ENCODE measurements at places on chromosomes 7 and 10.

GRCh38 chr10:1661416-1661815, 75.9 kb downstream of the ADARB2 start:
- DNase-seq: no peak

DNA sequence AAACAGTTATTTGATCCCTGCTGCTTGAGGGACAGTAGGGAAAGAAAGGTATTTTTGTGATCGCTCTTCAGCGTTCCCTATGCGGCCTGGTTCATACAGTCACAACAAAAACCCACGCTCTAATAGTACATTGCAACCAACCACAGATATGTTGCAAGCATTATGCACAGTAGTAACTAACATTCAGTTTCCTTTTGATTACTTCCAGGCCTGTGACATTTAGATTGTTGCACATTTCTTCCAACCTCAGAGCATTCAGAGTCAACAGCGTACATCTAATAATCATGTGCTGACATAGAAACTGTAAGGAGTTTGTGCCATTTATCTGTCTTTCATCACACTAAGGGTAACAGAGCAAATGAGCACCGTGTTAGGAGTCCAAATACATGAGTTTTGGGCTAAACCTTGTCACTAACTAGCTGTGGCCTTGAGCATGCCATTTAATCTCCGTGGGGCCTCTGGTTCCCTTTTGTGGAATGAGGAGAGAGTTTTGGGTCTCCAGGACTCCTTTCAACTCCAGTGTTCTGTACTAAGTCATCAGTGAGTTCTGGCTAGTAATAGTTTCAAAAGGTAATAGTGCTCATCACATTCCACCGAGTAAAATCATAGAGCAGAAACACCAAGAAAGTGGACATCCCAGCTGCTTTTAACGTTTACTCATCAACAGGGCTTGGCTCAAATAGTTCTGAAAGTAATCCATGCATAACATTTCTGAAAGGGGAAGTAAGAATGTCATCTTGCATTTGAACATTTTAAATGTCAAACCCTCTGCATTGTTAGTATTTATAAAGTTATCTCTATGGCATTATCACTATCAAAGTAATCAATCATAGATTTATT, 99.0 kb upstream of the FZD1 start:
- no peak for DNase-seq

DNA sequence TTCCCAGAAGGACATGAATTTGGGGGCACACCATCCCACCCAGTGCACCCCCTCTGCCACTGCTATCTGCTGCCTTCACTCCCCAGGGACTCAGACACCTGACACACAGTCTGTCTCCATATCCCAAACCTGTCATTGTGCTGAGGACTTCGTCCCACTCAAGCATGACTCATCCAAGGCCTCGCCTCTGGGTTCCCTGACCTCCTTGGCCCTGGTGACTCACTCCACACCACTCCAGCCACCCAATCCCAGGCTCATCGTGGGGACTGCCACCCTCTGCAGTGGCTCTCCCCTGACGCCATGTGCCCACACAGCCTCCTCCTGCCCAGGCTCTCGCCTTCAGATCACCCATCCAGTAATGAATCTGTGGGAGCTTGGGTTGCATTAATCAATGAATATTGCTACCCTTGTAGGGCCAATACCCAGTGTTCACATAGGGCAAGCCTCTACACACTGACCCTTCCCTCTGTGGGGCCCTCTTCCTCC, 6.6 kb upstream of the INSIG1 start:
- DNase-seq: no peak

GRCh38 chr7:139521439-139521838, 2.0 kb upstream of the CLEC2L start:
- no peak for DNase-seq

GRCh38 chr7:114784746-114785145, 137.1 kb upstream of the MDFIC start:
- no peak for DNase-seq

DNA sequence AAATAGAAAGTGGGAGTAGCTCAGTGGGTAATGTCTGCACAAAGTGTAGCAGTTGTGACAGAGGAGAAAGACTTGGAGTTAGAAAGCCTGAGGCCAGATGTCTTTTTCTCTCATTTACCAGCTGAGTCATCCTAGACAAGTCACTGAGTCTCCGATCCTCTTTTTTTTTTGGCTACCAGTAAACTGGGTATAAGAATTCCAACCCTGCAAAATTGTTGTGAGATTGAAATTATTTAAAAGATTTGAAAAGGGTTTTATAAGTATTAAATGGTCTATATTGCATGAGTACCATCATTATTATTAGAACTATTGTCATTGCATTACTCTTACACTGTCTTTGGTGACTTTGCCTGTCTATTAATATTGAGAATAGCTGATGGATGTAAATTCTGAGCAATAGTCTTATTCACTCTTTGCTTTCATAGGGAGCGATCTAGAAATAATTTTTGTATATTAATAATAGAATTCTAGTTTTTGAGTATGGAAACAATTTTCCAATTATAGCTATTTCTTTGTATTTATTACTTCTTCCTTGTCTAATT, 74.0 kb downstream of the ARID5B start:
- no peak for DNase-seq

GRCh38 chr10:48235501-48235900, 39.0 kb downstream of the FRMPD2 start:
- no peak for DNase-seq

DNA sequence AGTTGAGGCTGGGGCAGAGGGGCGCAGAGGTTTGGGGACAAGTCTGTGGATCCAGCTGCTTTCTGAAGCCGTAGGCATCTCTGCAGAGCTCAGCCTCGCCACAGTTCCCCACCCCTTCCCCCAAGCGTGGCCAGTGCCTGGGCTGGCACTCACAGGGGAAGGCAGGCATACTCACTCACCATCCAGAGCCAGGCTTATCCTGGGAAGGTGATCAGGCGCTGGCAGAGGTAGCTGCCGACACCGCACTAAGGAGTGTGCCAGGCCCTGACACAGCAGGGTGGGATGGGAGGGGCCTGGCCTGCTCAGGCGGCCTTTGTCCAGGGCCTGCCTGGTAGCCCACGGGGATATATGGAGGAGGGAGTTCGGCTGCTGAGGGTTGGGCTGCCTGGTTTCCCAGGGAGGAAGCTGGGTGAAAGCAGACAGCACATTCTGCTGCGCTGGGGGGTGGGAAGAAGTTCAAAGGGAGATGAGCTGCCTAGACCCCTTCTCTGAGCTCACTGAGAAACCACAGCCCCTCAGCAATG, 15.9 kb downstream of the VSIR start:
- DNase-seq: no peak

DNA sequence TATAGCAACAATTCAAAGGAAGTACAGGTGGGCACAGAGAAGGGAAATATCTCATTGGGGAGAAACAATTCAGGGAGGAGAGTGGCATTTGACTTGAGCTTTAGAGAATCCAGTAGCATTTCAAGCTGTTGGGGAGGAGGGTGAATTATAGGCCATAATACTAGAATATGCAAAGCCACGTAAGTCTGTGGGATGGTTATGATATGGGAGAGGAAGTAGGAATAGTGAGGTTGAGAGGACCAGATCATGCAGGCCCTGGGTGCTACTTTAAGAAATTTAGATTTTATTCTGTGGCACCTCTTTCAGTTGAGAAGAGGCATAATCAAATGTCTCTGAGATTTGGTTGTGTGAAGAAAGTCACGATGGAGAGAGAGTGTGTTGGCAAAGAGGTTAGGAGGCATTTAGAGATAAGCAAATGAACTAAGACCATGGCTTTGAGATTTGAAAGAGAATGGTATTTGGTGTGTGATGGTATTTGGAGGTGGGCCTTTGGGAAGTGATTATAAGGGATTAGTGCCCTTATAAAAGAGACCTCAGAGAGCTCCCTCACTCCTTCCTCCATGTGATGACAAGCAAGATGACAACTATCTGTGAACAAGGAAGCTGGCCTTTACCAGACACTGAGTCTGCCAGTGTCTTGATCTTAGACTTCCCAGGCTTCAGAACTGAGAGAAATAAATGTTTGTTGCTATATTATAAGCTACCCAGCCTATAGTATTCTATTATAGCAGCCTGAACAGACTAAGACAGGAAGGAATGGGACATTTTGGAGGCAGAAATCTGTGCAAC, 15.1 kb downstream of the ADD3 start:
- DNase-seq: no peak

GRCh38 chr10:5862360-5862961, 27.2 kb downstream of the ANKRD16 start:
- DNase-seq: no peak

- DNase-seq: no peak
These were observed 181.4 kb downstream of the CXCL12 start for GRCh38 chr10:44203535-44203934.

GRCh38 chr10:128122931-128123330, 3.3 kb downstream of the MKI67 start:
- DNase-seq: no peak

- no peak for DNase-seq
These were observed 70.9 kb upstream of the LOXL4 start for GRCh38 chr10:98338896-98339295.

- DNase-seq: no peak
These were observed 182.1 kb downstream of the AUTS2 start for GRCh38 chr7:69780379-69780778.

GRCh38 chr7:123131556-123131955, 68.2 kb downstream of the SLC13A1 start:
- DNase-seq: no peak

GRCh38 chr7:4226524-4226882, 455.6 kb upstream of the FOXK1 start:
- no peak for DNase-seq

DNA sequence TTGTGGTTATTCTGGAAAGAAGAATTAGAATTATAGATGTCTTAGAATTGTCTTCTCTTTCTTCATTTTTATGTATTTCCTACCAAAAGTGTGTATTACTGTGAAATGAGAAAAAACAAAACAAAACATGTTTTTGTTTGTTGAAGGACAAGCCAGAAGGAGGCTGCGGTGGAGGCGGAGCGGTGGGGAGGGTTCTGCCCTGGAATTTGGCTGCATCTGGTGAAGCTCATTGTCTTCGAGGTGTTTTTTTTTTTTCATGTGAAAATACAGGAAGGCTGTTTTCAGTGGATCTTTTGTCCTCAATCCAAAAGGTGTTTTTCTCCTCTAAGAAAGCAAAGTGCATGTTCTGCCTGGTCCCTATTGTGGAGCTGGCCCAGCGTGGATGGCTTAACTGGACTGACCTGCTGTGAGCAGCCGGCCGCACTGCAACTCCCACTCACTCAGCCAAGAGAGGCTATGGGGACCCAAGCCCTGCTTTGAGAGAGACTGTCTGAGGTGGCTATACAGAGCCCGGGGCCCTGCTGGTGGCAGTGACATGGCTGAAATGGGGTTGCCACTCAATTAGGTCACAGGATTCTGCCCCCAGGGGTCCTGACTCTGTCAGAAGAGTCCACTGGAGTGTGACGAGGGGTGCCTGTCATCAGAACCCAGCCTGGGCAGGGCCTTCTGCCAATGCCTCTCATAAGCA, 184.9 kb upstream of the MKI67 start:
- no peak for DNase-seq

DNA sequence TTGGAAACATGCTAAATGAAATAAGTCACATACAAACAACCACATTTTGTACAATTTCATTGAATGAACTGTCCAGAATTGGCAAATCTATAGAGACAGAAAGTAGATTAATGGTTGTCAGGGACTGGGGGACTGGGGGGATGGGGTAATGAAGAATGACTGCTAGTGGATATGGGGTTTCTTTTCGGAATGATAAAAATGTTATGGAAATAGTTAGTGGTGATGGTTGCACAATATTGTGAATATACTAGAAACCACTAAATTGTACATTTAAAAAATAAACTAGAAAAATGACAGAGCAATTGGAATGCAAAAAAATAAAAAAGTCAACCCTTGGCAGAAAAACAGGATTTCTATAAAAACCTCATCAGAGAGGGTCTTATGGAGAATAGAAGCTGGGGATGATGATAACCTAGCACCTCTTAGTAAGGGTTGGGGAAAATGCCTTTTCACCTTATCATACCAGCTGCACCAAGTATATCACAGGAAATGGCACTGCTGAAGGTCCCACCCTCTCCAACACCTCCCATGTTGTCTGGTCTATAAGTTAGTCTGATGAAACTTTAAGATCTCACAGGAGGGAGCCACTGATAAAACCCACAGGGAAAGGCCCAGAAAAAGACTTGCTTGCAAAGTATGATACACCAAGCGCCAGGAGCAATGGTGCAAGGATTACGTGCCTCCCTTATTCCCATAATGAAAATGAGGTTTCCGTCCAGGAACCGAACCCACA, 23.1 kb upstream of the JAZF1 start:
- DNase-seq: no peak

DNA sequence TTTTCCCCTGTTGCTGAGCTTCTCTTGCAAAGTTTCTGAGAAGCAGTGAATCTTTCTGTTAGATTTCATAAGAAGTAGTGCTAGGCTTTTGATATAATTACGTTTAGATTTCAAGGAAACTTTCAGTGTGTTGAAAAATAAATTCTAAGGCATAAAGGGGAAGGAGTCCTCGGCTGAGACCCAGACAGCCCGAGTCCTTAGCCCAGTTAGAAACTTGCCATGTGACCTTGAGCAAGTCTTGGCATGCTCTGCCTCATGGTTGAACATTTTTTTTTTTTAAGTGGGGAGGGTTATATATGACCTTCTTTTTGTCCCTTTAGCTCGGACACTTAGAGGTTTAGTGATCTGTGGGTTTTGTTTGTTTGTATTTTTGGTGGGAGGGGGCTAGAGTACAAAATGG, 117.5 kb downstream of the TCF7L2 start:
- DNase-seq: no peak

DNA sequence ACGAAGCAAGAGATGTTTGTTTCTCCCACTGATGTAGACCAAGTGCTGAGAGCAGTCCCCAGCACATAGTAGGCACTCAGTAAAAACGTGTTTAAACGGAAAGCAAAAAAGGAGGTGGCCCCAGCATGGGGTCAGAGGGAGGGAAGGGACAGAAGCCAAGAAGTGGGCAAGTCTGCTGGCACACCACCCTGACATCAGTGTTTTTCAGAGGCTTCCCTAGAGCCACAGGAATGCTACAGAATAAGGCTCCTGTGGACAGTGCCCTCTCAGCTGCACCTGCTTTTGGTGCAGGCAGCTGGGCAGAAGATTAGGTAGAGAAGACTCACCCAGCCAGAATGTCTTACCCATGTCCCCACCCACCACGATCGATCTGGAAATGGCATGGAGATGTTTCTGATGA, 8.3 kb upstream of the ANKRD1 start:
- no peak for DNase-seq

GRCh38 chr10:66990143-66990830, 64.5 kb downstream of the LRRTM3 start:
- DNase-seq: no peak

DNA sequence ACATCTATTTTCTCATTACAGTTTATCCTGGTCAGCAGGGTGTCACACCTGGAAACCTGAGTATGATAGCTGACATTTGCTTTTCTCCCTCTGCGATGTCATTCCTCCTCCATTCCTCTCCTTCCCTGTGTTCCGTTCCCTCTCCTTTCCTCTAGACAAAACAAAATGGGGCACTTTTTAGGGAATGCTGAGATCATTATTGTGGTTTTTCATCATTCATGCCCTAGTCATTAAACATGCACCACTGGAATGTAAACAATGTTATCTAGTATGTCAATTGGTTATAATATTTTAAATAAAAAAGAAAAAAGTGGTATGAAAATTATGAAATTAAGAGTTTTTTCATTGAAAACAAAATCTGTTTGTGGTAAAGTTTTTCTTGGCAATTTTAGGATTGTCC, 132.6 kb downstream of the MAPK8 start:
- no peak for DNase-seq

Measured in activated T-cell treated with anti-CD3 and anti-CD28 coated beads, Interleukin-2, amount 50 U/mL, for 4 hours (primary cell).